ENCODE measurements at places on chromosomes 1 and 21.

DNA sequence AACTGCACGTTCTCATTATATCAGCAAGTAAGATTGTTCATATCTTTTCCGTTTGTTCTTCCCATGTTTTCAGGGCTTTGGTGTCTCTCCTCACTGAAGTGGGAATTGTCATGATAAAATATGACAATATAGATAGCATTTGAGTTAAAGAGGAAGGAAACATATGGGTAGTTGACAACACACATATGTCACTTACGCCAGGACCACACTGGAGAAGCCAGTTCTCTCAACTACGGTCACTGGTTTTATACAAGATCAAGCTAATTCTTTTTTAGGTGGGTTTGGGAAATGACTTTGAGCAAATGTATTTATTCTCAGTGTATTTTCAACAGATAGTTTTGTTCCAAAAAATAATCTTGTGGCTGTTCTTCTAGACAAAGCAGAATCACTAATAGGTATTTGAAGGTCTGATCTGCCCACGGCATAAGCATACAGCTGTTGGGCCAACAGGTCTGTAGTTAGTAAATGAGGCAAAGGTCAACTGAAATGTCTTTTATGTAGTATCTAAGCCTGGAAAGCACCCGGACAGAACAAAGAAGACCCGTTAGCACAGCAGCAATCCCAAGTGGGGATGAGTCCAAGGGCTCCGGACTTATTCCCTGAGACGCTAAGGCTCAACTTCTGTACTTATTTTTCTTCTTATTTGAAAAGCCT is 433.6 kb upstream of the ZP4 start:
- DNase-seq: no peak

GRCh38 chr1:9203511-9203982 is 31.0 kb upstream of the H6PD start:
- no peak for DNase-seq

DNA sequence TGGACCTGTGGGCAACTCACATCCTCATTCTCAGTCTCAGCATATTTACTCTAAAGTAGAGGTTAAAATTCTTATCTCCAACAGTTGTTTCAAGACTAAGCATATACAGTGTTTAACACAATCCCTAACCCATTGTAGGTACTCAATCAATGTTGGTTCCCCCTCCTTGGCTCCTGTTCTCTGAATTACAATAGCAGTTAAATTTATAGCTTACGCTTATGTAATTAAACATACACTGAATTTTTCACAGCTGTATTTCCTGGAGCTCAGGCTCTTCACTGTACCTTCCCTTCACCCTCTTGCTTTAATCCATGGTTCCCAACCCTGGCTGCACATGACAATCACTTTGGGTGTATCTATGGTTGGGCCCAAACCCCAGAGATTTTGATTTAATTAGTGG is 89.4 kb downstream of the LPAR3 start:
- no peak for DNase-seq

- DNase-seq: no peak
Observed at GRCh38 chr1:185825556-185825955, 91.4 kb downstream of the HMCN1 start.

DNA sequence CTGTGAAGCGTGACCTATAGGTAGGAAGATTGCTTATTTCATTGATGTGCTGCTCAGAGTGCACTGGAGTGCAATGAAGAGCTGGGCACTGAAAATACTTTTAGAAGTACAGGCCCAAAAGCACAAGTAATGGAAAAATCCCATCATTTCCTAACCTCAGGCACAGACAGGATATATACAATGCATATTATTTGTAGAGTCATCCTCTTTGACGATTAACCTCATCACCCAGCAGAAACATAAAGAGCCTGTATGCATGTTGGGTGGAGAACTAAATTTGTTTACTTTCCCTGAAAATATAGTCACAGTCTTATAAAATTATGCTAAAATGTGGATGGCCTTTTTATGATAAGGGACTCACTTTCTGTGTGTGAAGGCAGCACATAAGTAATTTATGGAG is 98.1 kb downstream of the TNNI3K start:
- DNase-seq: no peak

DNA sequence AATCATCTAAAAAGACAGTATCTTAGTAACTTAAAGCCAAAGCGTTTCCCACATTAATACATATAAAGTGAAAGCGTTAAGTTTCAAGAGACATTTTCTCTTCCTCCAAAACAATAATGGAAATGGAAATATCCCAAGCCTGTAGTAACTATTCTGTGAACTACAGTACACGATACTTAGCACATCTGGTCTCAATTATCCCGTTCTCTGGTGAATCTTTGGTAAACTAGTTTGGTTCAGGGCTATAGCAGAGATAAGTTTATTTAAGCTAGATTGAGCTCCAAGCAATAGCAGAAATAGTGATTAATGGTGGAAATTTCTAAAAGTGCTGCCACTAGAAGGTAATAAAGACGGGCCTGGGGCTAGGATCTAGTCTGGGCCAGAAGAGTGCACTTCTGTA is 55.2 kb downstream of the PCNX2 start:
- DNase-seq: no peak

DNA sequence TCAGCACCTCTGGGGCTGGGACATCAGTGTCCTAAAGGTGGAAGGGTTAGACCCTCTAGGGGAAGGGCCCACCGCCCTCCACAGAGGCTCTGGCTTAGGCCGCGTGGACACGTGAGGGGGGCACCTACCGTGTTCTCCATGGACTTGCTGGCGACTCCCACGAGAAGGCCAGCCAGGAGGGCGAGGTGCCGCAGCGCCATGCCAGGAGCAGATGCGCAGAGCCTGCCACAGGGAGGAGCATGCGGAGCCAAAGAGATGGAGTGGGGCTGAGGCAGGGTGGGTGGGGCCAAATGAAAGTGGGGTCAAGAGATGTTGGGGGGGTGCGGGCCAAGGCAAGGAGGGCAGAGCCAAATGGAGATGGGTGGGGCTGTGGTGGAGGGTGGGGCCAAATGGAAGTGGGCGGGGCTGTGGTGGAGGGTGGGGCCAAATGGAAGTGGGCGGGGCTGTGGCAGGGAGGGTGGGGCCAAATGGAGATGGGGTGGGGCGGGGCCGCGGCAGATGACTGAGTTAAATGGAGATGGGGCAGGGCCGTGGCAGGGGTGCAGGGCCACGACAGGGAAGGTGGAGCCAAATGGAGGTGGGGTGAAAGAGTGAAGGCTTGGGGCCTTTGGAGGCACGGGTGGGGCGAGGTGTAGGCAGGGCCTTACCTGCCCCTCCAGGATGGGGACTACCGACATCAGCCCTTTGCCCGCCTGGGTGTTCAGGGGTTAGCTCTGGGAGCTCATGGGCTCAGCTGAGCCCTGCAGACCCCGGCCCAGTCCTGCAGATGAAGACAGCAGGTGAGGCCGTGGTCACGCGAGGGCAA is 17.4 kb upstream of the RNF223 start:
- DNase-seq: no peak

- no peak for DNase-seq
Observed at GRCh38 chr1:214317300-214317699, 36.3 kb downstream of the SMYD2 start.

GRCh38 chr1:66050123-66050522 is 257.4 kb downstream of the PDE4B start:
- no peak for DNase-seq

DNA sequence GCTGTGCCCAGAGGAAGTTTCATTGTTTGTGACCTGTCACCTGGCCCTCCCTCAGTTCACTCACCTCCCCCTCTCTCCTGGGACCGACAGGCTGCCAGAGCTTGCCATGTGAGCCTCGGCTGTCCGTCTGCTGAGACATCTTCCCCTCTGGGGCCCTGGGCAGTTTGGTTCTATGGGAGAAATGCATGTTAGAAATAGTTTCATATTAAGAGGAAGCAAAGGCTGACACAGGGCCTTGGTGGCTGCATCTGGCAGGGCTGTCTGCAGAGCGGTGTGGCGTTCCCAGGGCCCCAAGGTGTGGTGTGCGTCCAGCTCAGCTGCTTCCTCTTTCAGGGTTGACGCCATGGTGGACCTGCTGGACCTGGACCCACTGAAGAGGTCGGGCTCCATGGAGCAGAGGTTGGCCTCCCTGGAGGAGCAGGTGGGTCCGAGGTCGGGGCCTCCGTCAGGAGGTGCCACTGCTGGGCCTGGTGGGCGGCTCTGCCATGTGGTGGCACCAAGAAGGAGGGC is 31.9 kb upstream of the LRRC3 start:
- no peak for DNase-seq

- DNase-seq: no peak
Observed at GRCh38 chr21:36199021-36199420, 42.4 kb downstream of the DOP1B start.

DNA sequence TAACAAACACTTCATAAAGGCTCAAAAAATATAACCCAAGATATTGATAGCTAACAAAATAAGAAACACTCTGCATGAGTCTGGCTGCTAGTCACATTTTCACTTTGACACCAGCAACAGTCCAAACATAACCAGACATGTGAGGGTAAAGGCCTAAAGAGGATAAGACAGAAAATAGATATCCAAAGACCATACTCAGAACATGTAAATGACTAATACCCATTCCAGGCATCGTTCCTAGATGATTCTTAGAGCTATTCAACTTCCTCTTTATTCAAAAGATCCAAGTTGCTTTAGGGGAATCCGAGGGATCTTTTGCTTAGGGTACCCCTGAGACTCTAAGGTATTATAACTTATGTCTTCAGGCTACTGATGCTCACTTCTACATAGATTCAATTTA is 5.1 kb downstream of the COL24A1 start:
- no peak for DNase-seq

GRCh38 chr1:220038640-220039039 is 7.7 kb downstream of the EPRS1 start:
- DNase-seq: no peak

DNA sequence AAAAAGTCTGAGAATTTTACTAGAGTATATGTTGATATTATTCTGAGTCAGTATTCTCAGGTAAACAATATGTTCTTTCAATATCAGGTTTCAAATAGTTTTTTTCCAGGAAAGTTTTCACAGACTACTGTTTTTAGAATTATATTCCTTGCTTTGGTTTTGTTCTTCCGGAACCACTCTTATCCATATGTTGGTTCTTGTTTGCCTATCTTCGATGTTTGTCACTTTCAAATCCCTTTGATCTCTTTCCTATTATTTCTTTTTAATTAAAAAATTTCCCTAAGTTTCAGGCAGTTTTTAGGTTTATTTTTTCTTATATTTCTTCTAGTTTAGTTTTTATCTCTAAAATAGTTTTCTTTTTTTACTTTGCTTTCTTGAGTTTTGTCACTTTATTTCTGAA is 20.9 kb downstream of the NOS1AP start:
- DNase-seq: no peak

DNA sequence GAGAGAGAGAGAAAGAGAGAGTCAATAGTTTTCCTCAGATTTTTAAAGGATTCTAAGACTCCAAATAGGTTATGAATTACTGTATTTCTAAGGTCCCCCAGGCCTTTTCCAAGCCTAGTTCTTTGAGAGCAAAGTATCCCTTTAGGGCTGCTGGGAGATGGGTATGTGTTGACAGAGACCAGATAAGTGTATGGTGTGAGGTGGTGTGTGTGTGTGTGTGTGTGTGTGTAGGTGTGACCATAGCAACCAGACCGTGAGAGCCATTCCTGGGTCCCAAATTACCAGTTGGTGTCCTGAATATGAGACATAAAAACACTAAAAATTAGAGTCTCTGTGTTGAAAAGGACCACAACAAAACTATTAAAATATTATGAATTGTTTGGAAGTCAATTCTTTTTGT is 41.7 kb upstream of the DNAJC6 start:
- DNase-seq: no peak

DNA sequence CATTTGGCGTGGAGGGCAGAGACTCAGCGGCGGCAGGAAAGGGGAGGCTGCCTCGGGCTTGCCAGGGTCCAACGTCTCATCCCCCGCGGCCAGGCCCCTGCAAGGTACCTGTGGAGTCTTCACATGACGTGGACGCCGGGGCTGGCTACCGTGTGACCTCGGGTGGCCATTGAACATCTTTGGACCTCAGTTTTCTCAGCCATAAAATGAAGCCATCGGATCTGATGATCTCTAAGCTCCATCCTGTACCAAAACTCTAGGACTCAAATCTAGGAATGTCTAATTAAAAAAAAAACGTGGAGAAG is 141.8 kb upstream of the KCNE2 start:
- DNase-seq: no peak

- no peak for DNase-seq
Observed at GRCh38 chr1:199746666-199747384, 280.7 kb upstream of the NR5A2 start.

GRCh38 chr1:11434501-11434900 is 44.5 kb upstream of the DISP3 start:
- DNase-seq: no peak
